Effector memory CD8-positive, alpha-beta T cell (primary cell): ENCODE measurements at places on chromosomes 2 and 18.

DNA sequence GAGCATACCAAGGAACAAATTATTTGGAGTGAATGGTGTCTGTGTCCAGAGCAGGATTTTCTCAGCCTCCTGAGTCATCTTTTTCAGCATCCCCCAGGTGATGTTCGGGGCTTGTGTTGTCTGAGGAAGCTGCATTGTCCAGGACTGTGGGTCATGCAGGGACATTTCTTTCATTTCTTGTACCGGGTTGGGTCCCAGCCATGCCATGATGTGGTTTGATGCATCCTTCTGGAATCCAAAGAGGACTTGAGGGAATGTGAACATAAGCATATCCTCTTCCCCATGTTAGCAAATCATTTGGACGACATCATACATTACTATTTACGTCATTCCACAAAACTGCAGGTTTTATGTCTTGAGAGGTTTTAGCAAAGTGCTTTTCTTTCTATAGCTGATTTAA is 797.8 kb downstream of the CCDC85A start:
- H3K4me1 ChIP-seq: no peaks in the 10 kb centered on the region
- no peaks in the 10 kb centered on the region for H3K27me3 ChIP-seq
- DNase-seq: no peak
- no peak overlapping the region for H3K27ac ChIP-seq
- H3K4me3 ChIP-seq: no peak overlapping the region
- no peaks in the 10 kb centered on the region for H3K36me3 ChIP-seq

DNA sequence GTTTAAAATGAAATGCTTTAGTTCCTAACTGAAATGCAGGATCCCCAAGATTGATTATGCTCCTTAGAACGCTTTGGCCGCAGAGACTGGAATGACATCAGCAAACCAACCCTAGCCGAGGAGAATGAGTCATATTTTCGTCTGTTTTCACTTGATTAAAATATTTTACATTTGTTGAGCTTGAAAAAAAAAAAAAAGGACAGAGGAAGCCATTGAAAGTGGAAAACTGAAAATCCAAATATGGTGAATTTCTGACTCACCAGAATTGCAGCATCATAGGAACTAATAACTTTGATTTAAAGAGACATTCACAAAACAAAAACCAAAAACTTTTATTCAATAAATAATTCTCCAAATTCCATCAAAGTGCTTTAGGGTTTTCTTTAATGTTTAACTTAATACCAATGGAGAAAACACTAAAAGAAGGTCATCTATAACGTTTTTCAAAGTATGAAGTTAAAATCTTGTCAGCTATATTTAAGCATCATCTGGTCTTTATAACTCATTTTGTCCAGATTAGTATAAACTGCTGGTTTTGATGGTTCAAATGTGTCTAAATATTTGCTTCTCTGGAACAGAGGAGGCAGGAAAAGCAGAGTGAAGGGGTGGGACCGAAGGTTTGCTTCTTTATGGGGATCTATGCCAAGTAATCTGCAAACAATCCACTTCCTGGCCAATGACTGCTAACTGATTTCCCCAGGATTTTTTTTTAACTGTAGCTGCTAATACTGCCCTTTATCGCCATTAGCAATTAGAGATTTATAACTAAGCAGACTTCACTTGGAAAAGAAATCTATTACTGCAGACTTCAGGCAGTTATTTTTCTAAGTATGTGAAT is 30.9 kb upstream of the COL5A2 start:
- H3K36me3 ChIP-seq: no peaks in the 10 kb centered on the region
- no peak for DNase-seq
- H3K27ac ChIP-seq: no peak overlapping the region
- no peaks in the 10 kb centered on the region for H3K4me1 ChIP-seq
- H3K27me3 ChIP-seq: no peaks in the 10 kb centered on the region

GRCh38 chr2:109201465-109202327 is 72.7 kb downstream of the SH3RF3 start:
- peaks cover 19% of the 10 kb centered on the region for H3K27me3 ChIP-seq
- H3K27ac ChIP-seq: no peak overlapping the region
- no peak for DNase-seq
- no peak overlapping the region for H3K4me3 ChIP-seq
- peaks cover 3% of the 10 kb centered on the region for H3K4me1 ChIP-seq

DNA sequence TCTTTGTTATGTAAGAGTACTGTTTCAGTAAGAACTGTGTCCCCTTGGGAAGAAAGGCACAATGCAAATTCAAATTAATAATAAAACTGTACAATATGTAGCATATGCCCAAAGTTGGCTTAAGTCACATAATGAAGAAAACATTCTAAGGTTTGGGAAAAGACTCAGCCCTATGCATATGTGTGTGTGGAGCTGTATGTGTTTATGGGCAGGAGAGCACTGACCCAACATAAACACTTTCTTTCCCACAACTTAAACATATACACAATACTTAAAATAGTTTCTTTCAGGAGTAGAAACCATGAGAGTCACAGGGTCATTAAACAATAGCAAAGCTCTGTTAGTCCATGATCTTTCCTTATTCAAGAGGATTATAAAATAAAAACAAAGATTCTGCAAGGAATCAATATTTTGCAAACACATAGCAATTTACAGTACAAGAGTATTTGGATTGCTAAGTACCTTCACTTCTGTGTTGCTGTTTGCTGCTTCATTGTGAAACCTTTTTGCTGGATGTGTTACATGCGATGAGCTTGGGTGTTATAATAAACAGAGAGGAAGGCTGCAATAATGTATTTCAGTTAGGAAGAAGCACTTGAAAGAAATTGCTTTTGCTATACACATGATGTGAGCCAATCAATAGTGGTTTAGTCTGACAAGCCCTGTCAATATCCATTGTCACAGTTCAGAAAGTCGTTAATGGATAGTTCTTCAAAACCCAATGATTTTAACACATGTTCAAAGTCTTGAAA is 347.3 kb downstream of the ARHGAP15 start:
- peaks cover 12% of the 10 kb centered on the region for H3K36me3 ChIP-seq
- H3K4me3 ChIP-seq: no peak overlapping the region
- peaks cover 18% of the 10 kb centered on the region for H3K4me1 ChIP-seq
- no peak overlapping the region for H3K27ac ChIP-seq
- DNase-seq: no peak
- H3K27me3 ChIP-seq: no peaks in the 10 kb centered on the region

- no peaks in the 10 kb centered on the region for H3K27me3 ChIP-seq
- DNase-seq: peak; percentile 26
- H3K4me3 ChIP-seq: no peak overlapping the region
- no peak overlapping the region for H3K27ac ChIP-seq
Observed at GRCh38 chr2:75064691-75065396, 106.4 kb downstream of the POLE4 start.

DNA sequence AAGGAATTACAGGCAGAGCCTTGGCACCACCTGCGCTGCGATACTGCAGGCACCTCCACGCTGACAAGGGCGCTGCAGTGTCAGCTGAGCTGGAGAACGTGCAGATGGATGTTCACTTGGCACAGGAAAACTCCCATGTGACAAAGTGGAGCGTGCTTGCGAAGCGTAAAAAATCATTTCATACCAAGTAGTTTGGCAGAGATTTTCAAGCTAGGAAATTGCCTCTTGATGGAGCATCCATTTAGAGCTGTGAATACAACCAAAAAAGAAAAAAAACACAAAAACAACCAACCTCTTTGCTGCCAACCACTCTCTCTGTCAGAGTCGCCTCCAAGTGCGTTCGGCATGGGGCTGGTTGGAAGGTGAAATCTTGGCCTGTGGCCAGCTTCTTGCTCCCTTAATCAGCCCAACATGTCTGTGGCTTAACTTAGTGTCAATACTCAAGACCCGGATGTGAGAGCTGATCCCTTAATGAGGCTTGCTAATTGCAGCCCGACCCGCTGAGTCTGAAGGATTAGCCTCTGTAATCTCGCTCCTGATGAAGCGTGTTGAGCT is 38.1 kb downstream of the ACOXL start:
- H3K36me3 ChIP-seq: no peaks in the 10 kb centered on the region
- H3K27me3 ChIP-seq: peaks cover 57% of the 10 kb centered on the region
- no peak overlapping the region for H3K27ac ChIP-seq

- H3K27ac ChIP-seq: peak overlapping the region; percentile 89
- no peak for DNase-seq
- H3K27me3 ChIP-seq: no peaks in the 10 kb centered on the region
Observed at GRCh38 chr2:241686324-241686649, 328 bp downstream of the DTYMK start.

DNA sequence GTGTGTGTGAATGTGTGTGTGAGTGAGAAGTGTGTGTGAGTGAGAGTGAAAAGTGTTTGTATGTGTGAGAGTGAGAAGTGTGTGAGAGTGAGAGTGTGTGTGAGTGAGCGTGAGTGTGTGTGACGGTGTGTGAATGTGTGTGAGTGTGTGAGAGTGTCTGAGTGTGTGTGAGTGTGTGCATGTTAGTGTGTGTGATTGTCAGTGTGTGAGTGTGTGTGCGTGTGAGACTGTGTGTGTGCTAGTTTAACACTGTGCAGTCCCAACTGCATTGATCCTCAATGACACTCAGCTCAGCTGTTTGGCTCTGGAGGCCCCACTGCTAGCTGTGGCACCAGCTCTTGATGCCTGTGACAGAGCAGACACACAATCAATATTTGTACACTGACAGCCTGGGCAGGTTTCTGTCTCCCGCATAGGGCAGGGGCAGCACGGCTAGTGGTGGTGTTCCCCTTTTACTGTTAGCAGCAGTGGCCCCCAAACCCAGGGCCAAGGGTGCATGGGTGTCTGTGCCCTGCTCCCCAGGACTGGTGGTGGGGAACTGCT is 135.0 kb downstream of the INHBB start:
- H3K36me3 ChIP-seq: no peaks in the 10 kb centered on the region
- no peaks in the 10 kb centered on the region for H3K4me1 ChIP-seq
- H3K4me3 ChIP-seq: no peak overlapping the region
- no peak overlapping the region for H3K27ac ChIP-seq
- H3K27me3 ChIP-seq: peaks cover 19% of the 10 kb centered on the region

GRCh38 chr2:118310681-118311429 is 222.6 kb downstream of the INSIG2 start:
- H3K4me1 ChIP-seq: peaks cover 2% of the 10 kb centered on the region
- H3K27me3 ChIP-seq: no peaks in the 10 kb centered on the region
- H3K4me3 ChIP-seq: peak overlapping the region; percentile 81
- DNase-seq: no peak

GRCh38 chr2:215791481-215791937 is 221.8 kb downstream of the MREG start:
- peaks cover 18% of the 10 kb centered on the region for H3K4me1 ChIP-seq

DNA sequence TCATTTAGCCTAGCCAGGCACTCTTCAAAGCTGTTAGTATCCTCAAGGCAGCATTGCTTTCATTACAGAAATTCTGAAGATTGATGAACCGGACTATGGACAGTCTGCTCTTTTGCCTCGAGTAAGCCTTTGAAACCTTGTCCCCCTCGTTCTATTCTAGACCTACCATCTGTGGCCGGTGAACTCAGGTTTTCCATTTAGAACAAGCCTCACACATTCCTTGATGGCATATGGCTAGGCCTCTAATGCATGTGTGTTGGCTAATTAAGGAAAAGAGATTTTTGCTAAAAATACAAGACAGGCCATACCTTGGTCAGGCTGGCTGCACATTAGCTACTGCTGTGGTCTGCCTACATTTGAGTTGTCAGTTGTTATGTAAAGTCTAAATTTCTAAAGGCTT is 111.8 kb downstream of the CERS6 start:
- no peak overlapping the region for H3K27ac ChIP-seq
- H3K4me3 ChIP-seq: no peak overlapping the region
- no peak for DNase-seq
- no peaks in the 10 kb centered on the region for H3K36me3 ChIP-seq
- H3K4me1 ChIP-seq: no peaks in the 10 kb centered on the region

DNA sequence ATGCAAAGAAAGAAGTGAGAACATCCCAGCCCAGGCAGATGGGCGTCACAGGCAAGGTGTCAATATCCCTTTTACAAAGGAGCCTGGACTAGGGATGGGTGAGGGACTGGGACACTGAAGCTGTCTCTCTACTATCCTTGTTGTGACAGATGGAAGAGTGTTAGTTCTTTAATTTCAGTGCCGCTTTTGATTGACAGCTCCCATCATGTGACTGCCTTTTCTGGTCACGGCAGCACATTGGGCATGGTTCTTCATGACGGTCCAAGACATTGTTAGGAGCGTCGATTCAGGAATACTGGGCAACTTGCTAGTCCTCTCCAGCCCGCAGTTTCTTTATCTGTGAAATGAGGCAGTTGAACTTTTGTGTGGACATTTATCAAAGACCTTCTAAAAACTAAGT is 42.4 kb upstream of the KIF5C start:
- H3K4me3 ChIP-seq: no peak overlapping the region
- no peak overlapping the region for H3K27ac ChIP-seq
- peaks cover 52% of the 10 kb centered on the region for H3K27me3 ChIP-seq
- no peaks in the 10 kb centered on the region for H3K36me3 ChIP-seq
- no peaks in the 10 kb centered on the region for H3K4me1 ChIP-seq

DNA sequence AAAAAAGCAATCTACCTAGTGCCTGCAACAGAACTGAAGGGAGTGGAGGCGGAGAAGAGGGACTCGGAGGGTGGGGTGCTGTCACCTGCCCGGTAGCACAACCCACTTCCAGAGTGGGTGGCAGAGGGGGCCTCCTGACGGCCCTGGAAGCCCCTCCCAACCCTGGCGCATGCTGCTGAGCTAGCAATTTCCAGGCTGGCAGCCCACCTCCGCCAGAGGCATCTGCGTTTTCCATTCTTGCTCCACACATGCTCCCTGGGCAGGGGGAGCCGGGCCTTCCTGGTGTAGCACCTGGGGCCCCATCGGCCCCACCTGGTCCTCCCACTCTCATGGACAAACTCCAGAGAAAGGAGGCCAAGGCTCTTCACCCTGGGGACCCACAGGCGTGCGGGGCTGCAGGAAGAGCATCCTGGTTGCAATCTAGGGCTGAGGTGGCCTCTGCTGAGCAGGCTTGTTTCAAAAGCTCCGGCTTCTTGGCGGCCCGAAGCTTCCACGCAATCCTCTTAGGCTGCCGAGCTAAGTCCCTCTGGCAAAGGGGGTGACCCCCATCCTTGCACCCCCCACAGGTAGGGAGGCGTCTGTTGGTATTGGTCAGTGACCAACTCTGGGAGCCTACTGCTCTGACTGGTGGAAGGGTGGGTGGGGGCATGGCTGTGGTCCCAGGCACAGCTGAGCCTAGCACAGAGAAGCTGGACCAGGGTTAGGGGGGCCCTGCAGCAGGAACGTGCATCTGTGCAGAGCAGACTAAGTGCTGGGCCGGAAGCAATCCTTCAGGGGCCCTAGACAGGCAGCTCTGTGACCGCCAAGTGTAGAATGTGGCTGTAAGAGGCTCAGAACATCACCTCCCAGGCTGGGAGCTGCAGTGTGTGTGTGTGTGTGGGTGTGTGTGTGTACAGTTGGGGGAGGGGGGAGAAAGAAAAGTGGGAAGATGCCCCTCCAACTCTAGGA is 2.6 kb downstream of the HS6ST1 start:
- DNase-seq: no peak
- peaks cover 46% of the 10 kb centered on the region for H3K4me1 ChIP-seq
- peaks cover 8% of the 10 kb centered on the region for H3K36me3 ChIP-seq
- H3K27ac ChIP-seq: no peak overlapping the region
- H3K27me3 ChIP-seq: no peaks in the 10 kb centered on the region

DNA sequence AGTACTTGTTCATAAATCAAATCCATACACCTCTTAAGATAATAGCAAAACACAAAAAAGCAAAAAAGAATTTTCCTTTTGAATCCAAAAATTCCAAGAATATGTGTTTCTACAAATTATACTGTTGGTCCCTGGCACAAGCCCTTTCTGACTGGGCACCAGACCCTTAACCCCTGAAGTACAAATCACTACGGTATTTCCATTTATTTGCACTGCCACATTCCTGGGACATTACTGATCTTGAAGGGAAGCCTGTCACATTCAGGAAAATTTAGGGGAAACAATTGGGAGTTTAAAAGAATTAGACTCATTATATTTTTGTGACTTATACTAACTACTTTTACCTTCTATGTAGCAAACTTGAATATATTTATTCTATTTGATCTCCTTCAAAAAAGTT is 98.8 kb downstream of the ZNF521 start:
- no peaks in the 10 kb centered on the region for H3K36me3 ChIP-seq
- DNase-seq: no peak
- H3K27ac ChIP-seq: no peak overlapping the region
